ENCODE measurements at places on chromosomes 2 and 18.

DNA sequence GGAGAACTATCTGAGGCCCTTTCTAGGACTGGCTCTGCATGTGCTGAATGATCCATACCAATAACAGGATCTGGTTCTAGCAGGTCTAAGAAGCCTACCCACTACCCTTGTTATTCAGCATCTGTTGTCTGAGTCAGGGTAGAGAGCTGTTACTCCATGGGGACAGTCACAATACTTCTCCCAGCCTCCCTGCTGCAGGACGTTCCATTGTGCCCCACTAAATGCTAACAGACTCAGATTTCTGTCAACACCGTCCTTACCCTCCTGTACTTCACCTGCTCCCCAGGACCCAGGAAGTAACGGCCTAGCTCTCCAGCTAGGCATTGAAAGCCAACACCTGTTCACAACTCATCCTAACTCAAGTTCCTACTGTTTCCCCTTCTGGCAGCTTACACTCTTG lies 719.7 kb upstream of the ID2 start:
- no peak for DNase-seq

DNA sequence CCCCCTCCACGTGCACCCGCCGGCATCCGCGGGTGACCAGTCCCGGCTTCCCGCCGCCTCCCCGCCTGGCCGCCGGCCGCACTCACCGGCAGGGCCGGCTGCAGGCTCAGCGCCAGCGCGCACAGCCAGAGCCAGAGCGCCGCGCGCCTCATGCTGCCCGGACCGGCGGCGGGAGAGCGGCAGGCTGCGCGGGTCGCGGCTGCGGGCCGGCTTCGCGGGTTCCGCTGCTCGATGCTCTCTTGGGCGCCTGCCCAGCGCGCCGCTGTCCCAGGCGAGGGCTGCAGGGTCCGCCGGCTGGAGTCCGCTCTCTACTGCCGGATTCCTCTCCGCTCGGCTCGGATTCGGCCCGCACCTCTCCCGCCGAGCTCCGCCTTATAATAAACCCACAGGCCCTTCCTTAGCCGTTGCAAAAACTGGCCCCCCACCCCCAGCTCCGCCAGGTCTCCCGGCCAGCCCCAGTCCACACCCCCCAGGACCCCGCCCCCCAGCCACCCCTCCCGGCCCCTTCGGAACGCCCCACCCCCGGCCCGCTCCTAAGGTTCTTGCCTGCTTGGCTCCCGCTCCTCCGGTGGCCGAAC lies at the start of gene SDC1:
Gene SDC1 (minus strand): TSS at position 415 of the 578 bp plus-strand sequence. CDS start 263 bp downstream, at position 152.
- DNase-seq, result peak; percentile 24

GRCh38 chr2:218806346-218806978 lies 24.5 kb downstream of the CYP27A1 start:
- peak; percentile 64 for DNase-seq

DNA sequence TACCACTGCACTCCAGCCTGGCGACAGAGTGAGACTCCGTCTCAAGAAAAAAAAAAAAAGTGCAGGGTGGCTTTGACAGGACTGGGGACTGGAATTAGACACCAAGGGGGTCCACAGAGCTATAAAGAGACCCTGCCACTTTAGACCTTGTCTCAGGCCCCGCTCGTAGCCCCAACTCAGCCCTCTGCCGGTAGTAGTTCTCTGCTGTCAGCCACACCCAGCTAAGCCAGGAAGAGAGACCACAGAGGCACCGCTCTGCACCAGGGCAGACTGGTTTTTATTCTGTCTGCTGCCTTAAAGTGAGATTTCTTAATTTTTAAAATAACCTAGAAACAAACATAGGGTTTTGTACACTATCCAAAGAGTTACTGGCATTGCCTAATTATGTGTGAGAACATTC lies 66.0 kb downstream of the STEAP3 start:
- DNase-seq, result no peak

DNA sequence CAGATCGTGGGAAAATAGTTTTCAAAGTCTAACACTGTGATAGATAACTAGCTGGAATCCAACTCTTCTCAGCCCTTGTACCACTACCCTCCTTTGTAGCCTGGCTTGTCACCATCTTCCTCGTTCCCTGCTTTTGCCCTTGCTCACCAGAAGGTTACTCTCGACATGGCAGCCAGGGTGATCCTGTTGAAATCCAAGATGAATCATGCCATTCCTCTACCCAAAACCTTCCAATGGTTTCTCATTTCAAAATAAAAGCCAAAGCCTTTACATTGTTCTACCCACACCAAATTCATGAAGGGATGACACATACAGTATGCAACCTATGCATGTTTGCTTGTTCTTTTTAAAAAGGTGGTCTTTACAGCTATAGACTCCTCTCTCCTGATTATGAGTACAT lies 45.7 kb downstream of the STAT4 start:
- no peak for DNase-seq

- DNase-seq, result no peak
Observed at GRCh38 chr2:178943745-178944144, 106.2 kb downstream of the CCDC141 start.

DNA sequence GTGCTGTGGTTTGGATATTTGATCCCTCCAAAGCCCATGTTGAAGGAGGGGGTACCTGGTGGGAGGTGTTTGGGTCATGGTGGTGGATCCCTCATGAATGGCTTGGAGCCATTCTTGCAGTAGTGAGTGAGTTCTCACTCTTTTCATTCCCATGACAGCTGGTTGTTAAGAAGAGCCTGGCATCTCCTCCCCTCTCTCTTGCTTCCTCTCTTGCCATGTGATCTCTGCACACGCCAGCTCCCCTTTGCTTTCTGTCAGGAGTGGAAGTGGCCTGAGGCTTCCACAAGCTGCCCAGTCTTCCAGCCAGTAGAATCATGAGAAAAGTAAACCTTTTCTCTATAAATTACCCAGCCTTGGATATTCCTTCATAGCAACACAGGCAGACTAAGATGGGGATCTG lies 8.6 kb downstream of the ADD2 start:
- no peak for DNase-seq

DNA sequence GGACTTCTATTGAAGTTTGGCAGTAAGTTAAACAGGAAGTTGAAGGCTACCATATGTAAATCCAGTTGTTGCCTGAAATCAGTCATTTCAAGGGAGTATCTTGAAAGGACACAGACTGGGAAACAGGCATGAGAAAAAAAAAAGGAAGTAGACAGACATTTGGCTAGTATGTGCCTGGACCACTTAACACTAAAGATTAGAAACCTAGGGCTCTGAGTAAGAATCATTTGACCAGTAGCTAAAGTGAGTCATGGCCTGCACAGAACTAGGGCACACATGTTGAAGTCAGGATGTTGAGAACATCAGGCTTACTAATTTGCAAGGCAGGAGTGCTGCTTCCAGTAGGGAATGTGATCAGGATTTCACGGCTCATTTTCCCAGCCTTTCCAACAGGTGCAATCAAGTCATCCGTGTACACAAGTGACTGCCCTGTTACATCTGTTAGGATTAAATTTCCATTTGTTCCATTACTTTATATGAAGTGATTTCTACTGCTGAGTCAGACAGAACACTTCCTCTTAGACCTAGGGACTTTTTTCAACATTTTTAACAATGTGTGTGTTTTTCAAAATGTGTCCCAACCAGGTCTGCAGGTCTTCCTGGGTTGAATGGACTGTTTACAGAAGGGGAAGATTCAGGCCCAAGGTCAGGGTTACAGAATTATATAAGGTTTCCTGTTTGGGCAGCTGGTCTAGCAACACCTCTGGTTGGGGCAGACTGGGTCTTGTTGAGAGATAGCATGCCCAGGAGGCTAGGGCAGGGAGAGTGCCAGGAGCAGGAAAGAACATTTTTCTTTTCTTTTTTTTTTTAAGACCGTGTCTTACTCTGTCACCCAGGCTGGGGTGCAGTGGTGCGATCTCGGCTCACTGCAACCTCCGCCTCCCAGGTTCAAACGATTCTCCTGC lies 145.6 kb downstream of the TGIF1 start:
- DNase-seq, result peak; percentile 79
